Trophoblast cell (in vitro differentiated cells and primary cell): ENCODE measurements at places on chromosomes 12 and 14.

- no peak for DNase-seq
- H3K27ac ChIP-seq, result no peak overlapping the region
- H3K36me3 ChIP-seq, result no peaks in the 10 kb centered on the region
- no peaks in the 10 kb centered on the region for H3K4me1 ChIP-seq
Observed at GRCh38 chr14:88210426-88210825, 112.6 kb downstream of the KCNK10 start.

- H3K36me3 ChIP-seq, result no peaks in the 10 kb centered on the region
- no peak for DNase-seq
- no peaks in the 10 kb centered on the region for H3K27me3 ChIP-seq
Observed at GRCh38 chr14:96055753-96056508, 16.8 kb downstream of the C14orf132 start.

DNA sequence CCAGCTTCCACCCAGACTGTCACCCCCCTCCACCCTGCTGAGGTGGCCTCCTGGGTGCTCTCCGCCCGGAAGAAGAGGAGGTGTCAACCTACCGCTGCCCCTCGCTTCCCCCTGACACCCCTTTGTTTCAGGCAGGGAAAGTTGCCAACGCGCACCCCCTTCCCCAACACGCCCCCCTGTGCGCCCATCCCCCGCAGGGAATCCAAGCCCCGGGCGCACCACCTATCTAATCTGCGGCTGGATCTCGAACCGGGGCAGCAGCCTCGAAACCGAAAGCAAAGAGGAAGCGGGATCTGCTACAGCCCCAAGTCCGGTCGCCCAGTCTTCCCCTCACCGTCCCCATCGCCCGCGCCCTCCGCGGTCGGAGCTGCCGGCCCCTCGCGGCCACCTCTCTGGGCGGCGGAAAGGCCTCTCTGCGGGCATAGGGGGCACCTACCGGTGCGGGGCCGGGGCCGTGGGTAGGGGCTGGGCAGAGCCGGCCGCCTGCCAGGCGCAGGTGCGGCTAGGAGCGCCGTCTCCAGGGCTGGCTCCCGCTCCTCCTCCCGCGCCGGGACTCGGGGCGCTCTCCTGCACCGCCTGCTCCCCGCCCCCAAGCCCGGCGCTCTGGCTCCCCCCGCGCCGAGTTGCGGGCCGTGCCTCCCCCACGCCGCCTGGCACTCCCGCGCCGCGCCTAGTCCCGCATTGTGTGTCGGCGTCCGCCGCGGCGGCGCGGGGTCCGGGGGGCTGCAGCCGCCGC lies 18.3 kb upstream of the PLEKHH1 start:
- H3K4me1 ChIP-seq, result peaks cover 4% of the 10 kb centered on the region
- H3K36me3 ChIP-seq, result no peaks in the 10 kb centered on the region
- H3K4me3 ChIP-seq, result peak overlapping the region; percentile 72
- H3K27me3 ChIP-seq, result peaks cover 29% of the 10 kb centered on the region
- DNase-seq, result peak; percentile 46
- H3K27ac ChIP-seq, result no peak overlapping the region

DNA sequence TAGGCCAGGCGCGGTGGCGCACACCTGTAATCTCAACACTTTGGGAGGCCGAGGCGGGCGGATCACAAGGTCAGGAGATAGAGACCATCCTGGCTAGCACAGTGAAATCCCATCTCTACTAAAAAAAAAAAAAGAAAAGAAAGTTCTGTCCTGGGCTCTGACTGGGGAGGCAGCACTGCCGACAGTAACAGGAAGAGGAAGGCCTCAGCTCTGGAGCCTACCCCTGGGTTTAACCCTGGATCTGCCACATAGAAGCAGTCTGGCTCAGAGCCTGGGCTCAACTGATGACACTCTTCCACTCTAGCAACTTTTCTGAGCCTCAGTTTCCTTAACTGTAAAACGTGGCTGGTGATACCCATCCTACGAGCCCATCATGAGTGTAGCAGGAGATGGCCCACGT lies 60.5 kb downstream of the ACTN1 start:
- peaks cover 76% of the 10 kb centered on the region for H3K36me3 ChIP-seq
- DNase-seq, result no peak
- no peak overlapping the region for H3K4me3 ChIP-seq
- no peak overlapping the region for H3K27ac ChIP-seq

GRCh38 chr14:105325716-105326567 lies 11.4 kb downstream of the PACS2 start:
- no peaks in the 10 kb centered on the region for H3K36me3 ChIP-seq
- no peaks in the 10 kb centered on the region for H3K27me3 ChIP-seq
- H3K27ac ChIP-seq, result no peak overlapping the region

- H3K27ac ChIP-seq, result no peak overlapping the region
- H3K4me1 ChIP-seq, result no peaks in the 10 kb centered on the region
- no peak for DNase-seq
- no peaks in the 10 kb centered on the region for H3K36me3 ChIP-seq
- H3K4me3 ChIP-seq, result no peak overlapping the region
Observed at GRCh38 chr12:83224012-83224411, 537.3 kb downstream of the TMTC2 start.

DNA sequence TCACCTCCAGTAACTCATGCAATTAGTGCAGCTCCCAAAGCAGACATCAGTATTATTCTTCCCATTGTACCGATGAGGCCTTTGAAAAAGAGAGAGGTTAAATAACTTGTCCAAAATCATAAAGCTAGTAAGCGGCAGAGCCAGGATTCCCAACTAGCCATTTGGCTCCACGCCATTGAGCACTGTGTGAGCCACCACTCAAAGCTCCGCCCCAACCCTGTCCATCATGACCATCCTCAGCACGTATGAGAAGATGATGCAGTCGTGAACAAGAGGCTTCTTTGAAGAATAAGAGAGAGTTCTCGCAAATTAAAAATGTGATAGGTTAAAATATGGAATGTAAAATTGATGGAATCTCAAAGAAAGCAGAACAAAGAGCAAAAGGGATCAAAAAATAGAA lies 14.6 kb downstream of the CLMN start:
- H3K27me3 ChIP-seq, result no peaks in the 10 kb centered on the region
- no peaks in the 10 kb centered on the region for H3K36me3 ChIP-seq
- H3K4me3 ChIP-seq, result no peak overlapping the region
- H3K27ac ChIP-seq, result no peak overlapping the region

- no peaks in the 10 kb centered on the region for H3K36me3 ChIP-seq
- H3K27me3 ChIP-seq, result no peaks in the 10 kb centered on the region
- peak; percentile 69 for DNase-seq
- peak overlapping the region; percentile 61 for H3K27ac ChIP-seq
- peaks cover 6% of the 10 kb centered on the region for H3K4me1 ChIP-seq
- H3K4me3 ChIP-seq, result peak overlapping the region; percentile 92
Observed at GRCh38 chr12:112381406-112381882, 787 bp downstream of the HECTD4 start.

DNA sequence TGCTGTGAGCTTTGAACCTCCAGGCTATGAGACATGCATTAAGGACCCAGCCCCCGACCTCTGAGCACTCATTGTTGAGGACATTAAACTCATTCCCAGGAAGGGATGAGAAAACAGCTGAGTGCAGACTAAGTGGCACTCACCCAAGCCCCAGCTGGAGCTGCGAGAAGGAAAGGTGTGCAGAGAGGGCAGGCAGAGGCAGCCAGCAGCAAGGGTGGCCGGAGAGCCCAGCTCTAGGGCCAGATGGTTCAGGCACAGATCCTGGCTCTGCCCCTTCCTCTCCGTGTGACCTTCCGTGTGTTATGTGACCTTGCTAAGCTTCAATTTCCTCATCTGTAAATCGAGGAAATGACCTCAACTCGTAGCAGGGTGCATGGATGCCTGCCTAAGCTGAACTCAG lies 3.7 kb downstream of the TSPAN11 start:
- H3K36me3 ChIP-seq, result no peaks in the 10 kb centered on the region
- no peak overlapping the region for H3K4me3 ChIP-seq
- no peak for DNase-seq
- H3K4me1 ChIP-seq, result peaks cover 2% of the 10 kb centered on the region
- H3K27me3 ChIP-seq, result peaks cover 16% of the 10 kb centered on the region

DNA sequence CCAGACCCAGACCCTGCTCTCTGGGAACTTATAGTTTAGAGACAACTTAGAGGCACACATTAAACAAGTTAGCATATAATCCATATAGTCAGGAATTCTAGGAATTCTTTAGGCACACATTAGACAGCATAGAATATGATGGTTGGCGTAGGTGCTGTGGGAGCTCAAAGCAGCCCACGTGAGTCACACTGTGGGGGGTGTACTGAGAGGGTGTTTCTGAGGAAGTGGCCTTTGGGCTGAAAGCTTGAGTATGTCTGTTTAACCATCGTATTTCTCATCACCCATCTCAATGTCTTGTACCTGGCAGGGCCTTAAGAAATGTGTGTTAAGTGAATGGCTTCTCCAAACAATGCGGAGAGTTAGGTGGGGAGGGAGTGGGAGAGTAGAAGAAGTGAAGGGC lies 67.2 kb downstream of the TMEM30B start:
- H3K4me3 ChIP-seq, result no peak overlapping the region
- H3K27me3 ChIP-seq, result no peaks in the 10 kb centered on the region
- no peak for DNase-seq
- no peaks in the 10 kb centered on the region for H3K36me3 ChIP-seq

GRCh38 chr12:65740506-65740872 lies 83.8 kb upstream of the HMGA2 start:
- no peak overlapping the region for H3K4me3 ChIP-seq
- no peaks in the 10 kb centered on the region for H3K36me3 ChIP-seq
- no peak overlapping the region for H3K27ac ChIP-seq
- no peaks in the 10 kb centered on the region for H3K4me1 ChIP-seq

DNA sequence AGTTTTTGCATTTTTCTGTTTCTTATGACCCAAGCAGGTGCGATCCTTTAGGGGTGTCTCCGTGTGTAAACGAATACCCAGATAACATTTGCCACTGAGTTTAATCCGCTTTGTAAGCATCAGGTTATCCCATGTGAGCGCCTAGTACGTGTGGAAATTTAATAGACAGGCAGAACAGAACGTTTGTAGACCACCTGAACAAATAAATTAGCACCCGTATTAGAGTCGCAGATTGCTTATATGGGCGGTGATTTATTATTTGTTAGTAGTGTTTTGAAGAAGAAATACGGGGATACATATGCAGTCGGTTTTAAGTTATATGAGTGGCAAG lies 325 bp downstream of the C12orf60 start:
- DNase-seq, result no peak
- no peaks in the 10 kb centered on the region for H3K4me1 ChIP-seq
- H3K27me3 ChIP-seq, result no peaks in the 10 kb centered on the region

- no peak overlapping the region for H3K4me3 ChIP-seq
- H3K36me3 ChIP-seq, result peaks cover under 1% of the 10 kb centered on the region
- DNase-seq, result no peak
- no peak overlapping the region for H3K27ac ChIP-seq
Observed at GRCh38 chr14:91277546-91278382, 33.3 kb upstream of the GPR68 start.

DNA sequence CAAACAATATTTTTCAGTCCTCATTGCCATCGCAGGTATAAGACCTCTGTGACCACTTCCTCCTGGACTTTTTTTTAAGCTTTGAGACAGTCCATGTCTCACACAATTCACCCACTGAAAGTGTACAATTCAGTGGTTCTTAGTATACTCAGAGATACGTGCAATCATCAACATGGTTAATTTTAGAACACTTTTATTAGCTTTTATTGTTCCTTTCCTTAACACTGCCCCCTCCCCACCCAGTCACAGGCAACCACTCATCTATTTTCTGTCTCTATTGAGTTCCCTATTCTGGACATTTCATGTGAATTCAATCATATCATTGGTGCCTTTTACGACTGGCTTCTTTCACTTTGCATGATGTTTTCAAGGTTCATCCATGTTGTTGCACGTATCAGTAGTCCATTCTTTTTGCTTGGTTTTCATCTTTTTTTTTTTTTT lies 16.2 kb downstream of the NCKAP5L start:
- H3K4me3 ChIP-seq, result no peak overlapping the region
- H3K4me1 ChIP-seq, result peaks cover 28% of the 10 kb centered on the region
- H3K36me3 ChIP-seq, result peaks cover 8% of the 10 kb centered on the region
- H3K27ac ChIP-seq, result no peak overlapping the region
- DNase-seq, result no peak

DNA sequence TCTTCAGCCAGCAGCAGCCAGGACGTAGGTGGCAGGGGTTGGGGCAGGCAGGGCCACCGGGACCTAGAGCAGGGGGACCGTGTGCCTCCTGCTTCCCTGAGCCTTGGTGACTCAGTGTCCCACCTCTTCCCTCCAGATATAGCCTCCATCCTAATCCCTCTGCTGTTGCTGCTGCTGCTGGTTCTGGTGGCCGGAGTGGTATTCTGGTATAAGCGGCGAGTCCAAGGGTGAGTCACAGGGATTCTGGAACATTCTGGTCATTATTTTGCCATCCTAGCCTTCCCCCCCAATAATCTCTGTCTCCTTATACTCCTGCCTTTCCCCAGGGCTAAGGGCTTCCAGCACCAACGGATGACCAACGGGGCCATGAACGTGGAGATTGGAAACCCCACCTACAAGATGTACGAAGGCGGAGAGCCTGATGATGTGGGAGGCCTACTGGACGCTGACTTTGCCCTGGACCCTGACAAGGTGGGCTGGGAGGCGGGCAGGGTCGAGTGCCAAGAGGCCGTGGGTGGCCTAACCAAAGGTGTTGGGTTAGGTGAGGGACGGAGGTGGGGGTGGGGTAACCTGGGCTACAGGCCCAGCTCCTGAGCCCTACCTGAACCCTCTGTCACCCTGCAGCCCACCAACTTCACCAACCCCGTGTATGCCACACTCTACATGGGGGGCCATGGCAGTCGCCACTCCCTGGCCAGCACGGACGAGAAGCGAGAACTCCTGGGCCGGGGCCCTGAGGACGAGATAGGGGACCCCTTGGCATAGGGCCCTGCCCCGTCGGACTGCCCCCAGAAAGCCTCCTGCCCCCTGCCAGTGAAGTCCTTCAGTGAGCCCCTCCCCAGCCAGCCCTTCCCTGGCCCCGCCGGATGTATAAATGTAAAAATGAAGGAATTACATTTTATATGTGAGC lies 4.5 kb upstream of the NXPH4 start:
- DNase-seq, result no peak
- no peak overlapping the region for H3K27ac ChIP-seq
- H3K36me3 ChIP-seq, result peaks cover 59% of the 10 kb centered on the region
- peaks cover 15% of the 10 kb centered on the region for H3K4me1 ChIP-seq

- peak overlapping the region; percentile 54 for H3K27ac ChIP-seq
- H3K36me3 ChIP-seq, result no peaks in the 10 kb centered on the region
- H3K27me3 ChIP-seq, result peaks cover 5% of the 10 kb centered on the region
- H3K4me1 ChIP-seq, result peaks cover 41% of the 10 kb centered on the region
- DNase-seq, result peak; percentile 84
Observed at GRCh38 chr12:124293286-124294003, 1.4 kb upstream of the RFLNA start.

DNA sequence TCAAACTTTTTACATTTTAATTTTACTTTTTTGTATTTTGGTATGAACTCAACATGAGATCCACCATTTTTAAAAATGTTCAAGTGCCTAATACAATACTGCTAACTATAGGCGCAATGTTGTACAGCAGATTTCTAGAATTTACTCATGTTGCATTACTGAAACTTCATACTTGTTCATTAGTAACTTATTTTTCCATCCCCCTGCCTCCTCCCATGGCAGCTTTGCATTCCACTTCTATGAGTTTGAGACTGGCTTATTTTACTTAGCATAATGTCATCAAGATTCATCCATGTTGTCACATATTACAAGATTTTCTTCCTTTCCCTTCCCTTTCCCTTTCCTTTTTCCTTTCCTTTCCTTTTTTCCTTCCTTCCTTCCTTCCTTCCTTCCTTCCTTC lies 825.9 kb downstream of the SLC16A7 start:
- no peaks in the 10 kb centered on the region for H3K4me1 ChIP-seq
- no peak overlapping the region for H3K4me3 ChIP-seq
- no peaks in the 10 kb centered on the region for H3K27me3 ChIP-seq
- no peak overlapping the region for H3K27ac ChIP-seq
- H3K36me3 ChIP-seq, result no peaks in the 10 kb centered on the region
